ENCODE measurements at places on chromosomes 3 and 15.

GRCh38 chr15:67573194-67573593 is 30.7 kb downstream of the MAP2K5 start:
- no peak for DNase-seq

GRCh38 chr3:132253262-132253878 is 63.8 kb upstream of the ACP3 start:
- peak; percentile 60 for DNase-seq

DNA sequence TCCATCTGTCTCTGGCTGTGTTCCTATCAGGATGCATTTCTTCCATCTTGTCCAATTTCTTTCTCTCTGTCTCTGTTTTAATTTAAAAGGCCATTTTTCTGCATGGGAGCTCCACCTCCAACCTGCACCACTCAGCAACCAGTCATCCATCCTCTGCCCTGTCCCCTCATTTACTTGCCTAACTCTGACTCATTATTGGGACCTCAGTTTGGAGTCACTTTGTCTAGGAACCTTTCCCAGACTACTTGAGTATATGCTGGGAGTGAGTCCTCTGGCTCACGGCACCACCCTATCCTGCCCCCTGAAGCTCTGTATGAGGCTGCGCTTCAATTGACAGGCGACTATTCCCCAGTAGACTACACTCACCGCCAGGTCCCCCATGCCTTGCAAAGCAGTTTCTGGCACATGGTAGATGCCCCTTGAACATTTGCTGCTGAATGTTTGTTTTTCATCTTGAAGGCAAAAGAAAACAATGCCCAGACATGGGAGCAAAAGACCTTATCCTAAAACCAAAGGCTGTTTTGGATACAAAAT is 513.3 kb upstream of the CFAP20DC start:
- DNase-seq, result no peak

- no peak for DNase-seq
Measured at GRCh38 chr15:76286271-76286879, 24.9 kb downstream of the ETFA start.

- no peak for DNase-seq
Measured at GRCh38 chr3:36149447-36149865, 230.8 kb upstream of the STAC start.

DNA sequence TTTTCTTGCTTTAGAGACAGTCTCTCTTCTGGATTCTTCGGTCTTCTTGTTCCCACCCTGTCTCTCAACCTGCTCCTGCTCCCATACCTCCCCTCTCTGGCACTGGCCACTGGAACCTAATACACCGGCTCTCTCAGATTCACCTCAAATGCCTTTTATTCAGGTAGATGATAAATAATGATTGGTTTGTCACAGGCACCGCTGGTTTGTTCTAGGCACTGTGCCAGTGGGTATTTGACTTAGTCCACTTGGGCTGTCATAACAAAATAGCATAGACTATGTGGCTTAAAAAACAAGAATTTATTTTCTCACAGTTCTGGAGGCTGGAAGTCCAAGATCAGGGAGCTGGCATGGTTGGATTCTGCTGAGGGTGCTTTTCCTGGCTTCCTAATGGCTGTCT is 278.2 kb upstream of the STT3B start:
- no peak for DNase-seq
